ENCODE measurements at places on chromosomes 11 and 22.

DNA sequence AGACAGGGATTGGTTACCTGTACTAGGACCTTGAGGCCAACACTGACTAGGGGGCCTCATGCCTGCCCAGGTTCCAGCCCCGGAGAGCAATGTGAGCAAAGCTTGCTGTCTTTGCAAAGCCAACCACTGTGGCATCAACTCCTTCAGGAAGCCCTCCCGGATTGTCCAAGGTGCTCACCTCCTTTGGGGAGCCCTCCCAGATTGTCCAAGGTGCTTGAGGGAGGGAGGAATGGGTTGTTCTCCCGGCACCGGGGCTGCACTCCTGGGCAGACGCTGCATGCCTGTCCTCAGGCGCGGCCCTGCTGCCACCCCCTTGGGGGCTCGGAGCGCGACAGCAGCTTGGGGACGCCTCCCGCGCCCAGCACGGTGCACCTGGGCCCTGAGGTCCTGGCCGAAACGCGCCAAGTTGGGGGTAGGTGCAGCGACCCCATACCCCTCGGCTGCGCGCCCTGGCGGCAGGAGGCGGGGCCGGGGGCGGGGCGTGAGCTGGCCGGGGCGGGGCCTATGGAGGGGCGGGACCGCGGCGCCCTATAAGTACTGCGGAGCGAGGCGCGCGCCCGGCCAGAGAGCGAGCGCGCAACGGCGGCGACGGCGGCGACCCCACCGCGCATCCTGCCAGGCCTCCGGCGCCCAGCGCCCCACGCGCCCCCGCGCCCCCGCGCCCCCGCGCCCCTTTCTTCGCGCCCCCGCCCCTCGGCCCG is at the start of gene CD81:
Gene CD81 (plus strand): TSS at position 560 of the 701 bp plus-strand sequence. CDS start 240 bp downstream, outside the sequence.
- DNase-seq, result no peak

- no peak for DNase-seq
Measured at GRCh38 chr11:123314972-123315371, 115.1 kb upstream of the GRAMD1B start.

DNA sequence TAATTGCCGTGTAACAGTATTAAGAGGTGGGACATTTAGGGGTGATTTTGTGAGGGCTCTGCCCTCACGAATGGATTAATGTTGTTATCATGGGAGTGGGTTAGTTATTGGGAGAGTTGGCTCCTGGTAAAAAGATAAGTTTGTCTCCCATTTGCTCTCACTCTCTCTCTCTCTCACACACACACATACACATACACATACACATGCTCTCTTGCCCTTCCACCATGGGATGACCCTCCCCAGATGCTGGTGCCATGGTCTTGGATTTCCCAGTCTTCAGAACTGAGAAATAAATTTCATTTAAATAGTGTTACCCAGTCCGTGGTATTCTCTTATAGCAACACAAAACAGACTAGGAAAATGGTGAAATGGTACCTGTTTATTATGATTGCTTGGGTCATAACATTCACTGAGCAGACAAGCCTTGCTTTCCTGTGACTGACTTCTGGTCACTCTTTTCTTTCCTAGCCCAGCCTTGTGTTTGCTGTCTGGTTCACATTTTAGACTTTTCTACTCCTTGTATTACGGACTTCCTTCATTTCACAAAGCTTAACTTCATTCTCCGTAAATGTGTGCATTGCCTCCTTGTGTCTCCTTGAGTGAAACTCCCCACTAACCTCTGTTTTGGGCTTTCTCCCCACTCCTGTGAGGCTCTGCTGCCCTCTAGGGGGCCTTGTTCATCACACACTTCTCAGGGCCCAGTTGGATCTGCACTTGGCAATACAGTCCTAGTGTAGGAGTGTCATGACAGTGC is 206.5 kb upstream of the CTSC start:
- DNase-seq, result peak; percentile 93

DNA sequence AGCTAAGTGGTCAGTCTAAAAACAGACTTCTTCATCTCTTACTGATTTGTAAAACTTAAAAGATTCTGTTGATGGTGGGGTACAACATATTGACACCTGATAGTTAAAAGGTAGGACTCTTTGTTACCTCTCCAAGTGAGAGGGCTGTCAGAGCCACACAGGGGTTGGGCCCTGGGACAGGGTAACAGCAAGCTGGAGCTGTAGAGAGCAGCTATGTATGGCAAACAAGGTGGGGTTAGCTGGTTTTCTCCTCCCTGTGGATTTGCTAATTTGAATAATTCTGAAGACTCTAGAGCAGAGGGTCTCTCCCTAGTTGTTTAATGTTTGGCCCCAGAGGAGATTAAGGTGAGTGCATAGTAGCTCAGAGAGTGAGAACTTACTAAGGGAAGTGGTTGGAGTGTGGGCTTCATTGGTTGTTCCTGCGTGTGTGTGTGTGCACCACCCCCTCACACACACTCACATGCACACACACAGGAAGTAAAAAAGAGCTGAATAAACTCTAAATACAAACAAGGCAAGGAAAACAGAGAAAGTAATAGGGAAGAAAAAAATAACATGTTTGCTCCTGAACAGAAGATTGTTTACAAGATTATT is 9.2 kb upstream of the GAS2 start:
- no peak for DNase-seq

DNA sequence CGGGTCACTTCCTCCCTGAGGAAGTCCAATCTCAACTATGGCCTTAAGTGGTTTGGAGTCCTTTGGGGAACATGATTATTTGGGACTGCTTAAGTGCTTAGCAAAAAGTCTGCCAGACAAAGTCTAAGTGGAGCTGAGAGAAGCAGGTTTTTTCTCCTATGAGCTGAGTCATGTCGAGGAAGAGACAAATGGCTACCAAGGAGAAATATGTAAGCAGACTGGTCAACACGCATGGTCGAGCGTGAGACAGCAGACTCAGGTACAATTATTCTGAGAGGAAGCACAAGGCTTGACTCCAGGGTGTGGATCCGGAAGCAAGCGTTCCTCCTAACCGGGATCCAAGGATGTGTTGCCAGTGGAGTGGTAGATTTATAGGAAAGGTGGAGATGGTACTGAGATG is 30.6 kb downstream of the UBASH3B start:
- DNase-seq, result no peak

GRCh38 chr11:10205928-10206327 is 88.1 kb downstream of the SBF2 start:
- DNase-seq, result no peak

GRCh38 chr11:97087419-97087818 is 697.6 kb downstream of the JRKL start:
- DNase-seq, result no peak

GRCh38 chr11:58505849-58506248 is 2.1 kb downstream of the OR5B21 start:
- no peak for DNase-seq

GRCh38 chr11:130477586-130478203 is 29.2 kb downstream of the ADAMTS15 start:
- peak; percentile 39 for DNase-seq

GRCh38 chr11:133829566-133829965 is 15.7 kb downstream of the SPATA19 start:
- DNase-seq, result no peak

DNA sequence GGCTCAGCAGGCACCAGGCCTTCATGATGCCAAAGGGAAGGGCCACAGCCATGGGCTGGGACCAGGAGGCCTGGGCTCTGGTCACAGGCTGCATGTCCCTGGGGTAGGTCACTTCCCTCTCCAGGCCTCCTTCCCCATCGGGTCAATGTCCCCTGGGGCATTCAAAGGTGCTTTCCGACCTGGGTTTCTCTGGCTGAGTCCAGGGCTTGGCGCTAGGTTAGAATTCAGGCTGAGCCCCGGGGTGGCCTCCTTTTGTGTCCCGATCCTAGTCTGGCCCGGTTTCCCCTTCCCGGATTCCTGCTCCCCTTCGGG is 12.2 kb downstream of the MAFF start:
- no peak for DNase-seq

- DNase-seq, result peak; percentile 69
Measured at GRCh38 chr11:128482512-128483191, 104.7 kb downstream of the ETS1 start.

GRCh38 chr11:3222003-3222855 is 3.6 kb upstream of the MRGPRG start:
- DNase-seq, result no peak

DNA sequence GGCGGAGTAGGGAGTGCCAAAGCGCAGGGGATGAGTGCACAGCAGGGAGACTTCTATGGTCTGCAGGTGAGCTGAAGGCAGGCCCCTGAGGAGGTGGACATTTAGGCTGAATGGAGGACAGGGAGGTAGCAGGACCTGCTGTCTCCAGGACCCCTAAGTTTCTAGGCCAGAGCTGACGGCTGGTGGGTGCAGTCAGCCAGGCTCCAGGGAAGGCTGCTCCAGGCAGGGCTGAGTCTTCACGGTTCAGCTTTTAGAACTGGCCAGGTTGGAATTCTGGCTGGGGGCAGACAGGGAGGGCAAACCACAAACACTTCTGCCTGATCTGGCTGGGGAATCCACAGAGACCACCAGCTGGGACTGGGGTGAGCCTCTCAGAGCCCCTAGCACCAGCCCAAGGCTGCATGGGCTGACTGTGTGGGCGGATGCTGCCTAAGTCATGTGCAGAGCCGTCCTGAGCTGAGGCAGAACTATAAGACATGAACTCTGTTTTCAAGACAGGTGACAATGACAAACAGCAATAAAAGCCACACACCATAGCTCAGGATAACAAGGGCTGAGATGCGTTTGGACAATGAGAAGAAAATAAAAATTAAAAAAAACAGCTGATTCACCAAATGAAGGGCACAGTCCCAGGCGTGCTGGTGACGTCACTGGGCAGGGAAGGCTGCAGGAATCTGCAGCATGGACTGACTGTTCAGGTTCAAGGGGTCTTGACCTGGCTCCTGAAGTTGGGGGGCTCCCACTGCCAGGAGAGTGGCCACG is 10.4 kb upstream of the MALAT1 start:
- DNase-seq, result peak; percentile 78

DNA sequence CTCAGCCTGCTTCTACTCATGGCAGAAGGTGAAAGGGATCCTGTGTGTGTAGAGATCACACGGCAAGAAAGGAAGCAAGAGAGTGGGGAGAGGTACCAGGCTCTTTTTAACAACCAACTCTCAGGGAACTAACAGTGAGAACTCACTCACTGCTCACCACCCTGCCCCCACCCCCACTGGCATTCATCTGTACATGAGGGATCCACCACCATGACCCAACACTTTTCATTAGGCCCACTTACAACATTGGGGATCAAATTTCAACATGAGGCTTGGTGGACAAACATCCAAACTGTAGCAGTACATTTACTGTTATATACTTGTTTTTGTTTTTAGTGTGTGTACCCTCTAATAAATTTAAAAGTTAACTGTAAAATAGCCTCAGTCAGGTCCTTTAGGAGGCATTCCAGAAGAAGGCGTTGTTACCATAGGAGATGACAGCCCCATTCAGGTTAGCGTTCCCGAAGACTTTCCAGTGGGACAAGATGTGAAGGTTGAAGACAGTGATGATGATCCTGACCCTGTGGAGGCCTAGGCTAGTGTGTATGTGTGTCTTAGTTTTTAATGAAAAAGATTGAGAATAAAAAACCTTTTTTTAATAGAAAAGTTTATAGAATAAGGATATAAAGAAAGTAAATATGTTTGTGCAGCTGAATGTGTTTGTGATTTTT is 11.3 kb downstream of the CUL5 start:
- DNase-seq, result peak; percentile 13

DNA sequence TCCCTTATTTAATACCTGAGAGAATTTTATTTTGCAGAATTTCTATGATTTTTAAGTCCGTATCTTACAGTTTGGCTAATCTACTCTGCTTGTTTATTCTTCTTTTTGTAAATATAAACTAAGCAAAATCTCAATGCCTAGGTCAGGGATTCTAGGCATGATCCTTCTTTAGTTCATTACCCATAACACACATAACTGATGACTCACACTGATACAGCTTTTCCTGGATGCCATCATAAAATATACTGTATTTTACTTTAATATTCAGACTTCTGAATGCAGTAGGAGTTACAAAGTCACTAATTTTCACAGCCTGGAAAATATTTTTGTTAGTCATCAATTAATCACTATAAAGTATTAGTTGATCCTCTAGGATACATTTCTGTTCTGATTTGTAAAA is 898.2 kb upstream of the RAG2 start:
- DNase-seq, result no peak

- DNase-seq, result peak; percentile 35
Measured at GRCh38 chr22:39207141-39208012, 37.4 kb downstream of the PDGFB start.

- no peak for DNase-seq
Measured at GRCh38 chr11:28520291-28520690, 412.1 kb downstream of the METTL15 start.

GRCh38 chr11:75001686-75002085 is 13.0 kb downstream of the NEU3 start:
- DNase-seq, result no peak

DNA sequence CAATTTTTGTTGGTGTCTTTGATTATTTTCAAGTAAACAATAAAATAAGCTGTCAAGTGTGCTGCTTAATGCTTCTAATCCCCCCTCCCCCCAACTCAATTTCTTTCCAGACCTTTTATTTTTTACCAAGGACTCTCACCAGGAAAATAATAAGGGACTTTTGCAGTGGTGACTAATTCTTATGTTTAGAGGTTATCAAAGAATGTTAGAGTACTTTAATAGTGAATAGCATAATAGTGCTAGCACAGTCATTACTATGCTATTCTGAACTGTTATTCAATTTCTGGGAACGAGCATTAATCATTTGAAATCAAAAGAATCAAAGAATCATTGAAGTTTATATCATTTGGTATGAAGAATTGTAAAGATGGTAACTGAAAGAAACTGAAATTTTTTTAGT is 251.4 kb downstream of the DDX10 start:
- peak; percentile 30 for DNase-seq

- peak; percentile 81 for DNase-seq
Measured at GRCh38 chr11:119594639-119595249, 134.3 kb downstream of the NECTIN1 start.

Data from astrocyte of the spinal cord (primary cell).